ENCODE measurements at places on chromosomes 13 and 19.

DNA sequence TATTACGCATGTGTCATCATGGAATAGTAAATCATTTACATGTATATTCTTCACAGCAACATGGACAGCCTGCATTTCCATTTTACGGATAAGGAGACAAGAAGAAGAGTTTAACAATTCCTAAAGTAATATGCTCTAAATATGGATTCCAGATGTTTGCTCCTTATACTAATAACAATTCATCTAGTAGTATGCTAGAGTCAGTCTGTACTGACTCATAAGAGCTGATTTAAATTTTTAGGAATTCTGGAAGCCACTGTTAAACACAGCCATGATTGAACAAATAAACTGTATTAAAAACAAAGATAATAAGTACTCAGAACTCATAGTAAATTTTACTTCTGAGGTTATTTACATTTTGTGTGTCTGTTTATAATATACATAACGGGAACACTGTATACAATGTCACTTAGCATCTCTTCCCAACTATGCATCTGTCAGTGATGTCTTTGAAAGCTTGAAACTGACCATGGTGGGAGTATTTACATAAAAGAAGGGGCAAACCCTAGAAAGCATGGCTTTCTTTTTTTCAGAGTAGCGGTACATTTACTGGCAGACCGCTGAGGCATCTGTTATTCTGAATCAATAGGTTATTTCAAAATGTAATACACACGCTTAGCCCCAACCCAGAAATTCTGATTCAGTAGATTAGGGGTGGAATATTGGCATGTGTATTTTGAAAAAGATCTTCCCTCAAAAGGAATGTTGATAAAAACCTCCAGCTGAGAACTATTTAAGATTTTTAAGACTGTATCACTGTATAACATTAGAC is 12.9 kb downstream of the ZC3H13 start:
- no peak for DNase-seq

GRCh38 chr19:17074634-17075034 is 618 bp downstream of the HAUS8 start:
- DNase-seq, result no peak

DNA sequence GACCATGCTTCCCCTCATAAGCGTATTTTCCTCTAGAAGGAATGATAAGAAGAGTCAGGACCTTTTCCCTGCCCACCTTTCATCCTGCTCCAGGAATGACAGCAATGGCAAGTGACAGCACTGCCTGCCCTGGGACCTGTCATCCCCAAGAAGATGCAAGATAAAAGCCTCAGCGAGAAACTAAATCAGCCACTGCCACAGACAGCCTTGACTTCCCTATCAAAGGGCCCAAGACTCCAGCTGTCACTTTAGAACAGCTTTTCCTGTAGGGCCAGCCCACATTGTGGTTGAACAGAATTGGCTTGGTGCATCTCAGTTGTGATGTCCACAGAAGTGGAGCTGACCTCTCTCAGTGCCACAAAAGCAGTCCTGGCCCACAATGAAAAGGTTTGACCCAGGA is 1.1 kb downstream of the RAB8A start:
- no peak for DNase-seq

GRCh38 chr13:101289764-101290163 is 126.5 kb downstream of the NALCN start:
- no peak for DNase-seq

GRCh38 chr13:48784916-48785548 is 131.3 kb downstream of the CYSLTR2 start:
- no peak for DNase-seq

All from omental fat pad (tissue), 4 donors.